ENCODE measurements at places on chromosomes 13 and 19. TPM values are rescaled to one million over a fixed set of nuclear protein-coding genes. Genes with fewer than 3 reads are reported as not detected.

Gene IL11
- total RNA-seq = 0.47 TPM

Gene SMAD9
- 13.1 TPM for total RNA-seq

- DNase-seq = no peak
- no peak overlapping the region for H3K27ac ChIP-seq
Observed at GRCh38 chr13:51052581-51052980, 58.5 kb downstream of the C13orf42 start.

GRCh38 chr13:67161176-67161575 lies 69.0 kb downstream of the PCDH9 start:
- no peak overlapping the region for H3K4me3 ChIP-seq
- H3K36me3 ChIP-seq = no peaks in the 10 kb centered on the region
- H3K27ac ChIP-seq = no peak overlapping the region
- no peaks in the 10 kb centered on the region for H3K4me1 ChIP-seq
- H3K27me3 ChIP-seq = no peaks in the 10 kb centered on the region

GRCh38 chr13:38686577-38687245 lies at the start of gene FREM2:
Gene FREM2, plus strand, starts transcription at chr13:38687077. Its CDS starts 268 bp downstream, at chr13:38687345.
- H3K4me1 ChIP-seq = peaks cover 4% of the 10 kb centered on the region
- no peaks in the 10 kb centered on the region for H3K27me3 ChIP-seq
- no peaks in the 10 kb centered on the region for H3K36me3 ChIP-seq

- peak overlapping the region; percentile 43 for H3K4me3 ChIP-seq
- H3K27me3 ChIP-seq = peaks cover 3% of the 10 kb centered on the region
- no peak overlapping the region for H3K27ac ChIP-seq
- no peaks in the 10 kb centered on the region for H3K4me1 ChIP-seq
- H3K36me3 ChIP-seq = no peaks in the 10 kb centered on the region
- DNase-seq = no peak
Observed at GRCh38 chr19:6500837-6501739, 1.0 kb downstream of the TUBB4A start.

- no peaks in the 10 kb centered on the region for H3K4me1 ChIP-seq
- no peaks in the 10 kb centered on the region for H3K36me3 ChIP-seq
- H3K4me3 ChIP-seq = no peak overlapping the region
- no peak overlapping the region for H3K27ac ChIP-seq
Observed at GRCh38 chr13:80022146-80022545, 318.8 kb downstream of the SPRY2 start.

DNA sequence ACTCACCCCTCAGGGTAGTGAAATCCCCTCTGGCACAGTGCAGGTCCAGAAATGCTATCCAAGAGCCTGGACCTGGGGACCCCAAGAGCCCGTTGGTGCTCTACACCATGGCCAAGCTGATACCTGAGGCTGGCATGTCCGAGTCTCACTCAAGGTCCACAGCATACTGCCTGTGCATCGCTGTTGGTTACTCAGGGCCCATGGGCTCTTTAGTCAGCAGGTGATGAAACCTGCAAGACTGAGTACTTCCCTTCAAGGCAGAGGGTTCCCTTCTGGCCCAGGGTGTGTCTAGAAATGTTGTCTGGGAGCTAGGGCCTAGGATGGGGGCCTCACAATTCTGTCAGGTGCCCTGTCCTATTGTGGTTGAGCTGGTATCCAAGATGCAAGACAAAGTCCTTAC lies 19.6 kb upstream of the KBTBD7 start:
- no peaks in the 10 kb centered on the region for H3K27me3 ChIP-seq
- H3K4me3 ChIP-seq = no peak overlapping the region
- no peaks in the 10 kb centered on the region for H3K36me3 ChIP-seq
- H3K4me1 ChIP-seq = no peaks in the 10 kb centered on the region

DNA sequence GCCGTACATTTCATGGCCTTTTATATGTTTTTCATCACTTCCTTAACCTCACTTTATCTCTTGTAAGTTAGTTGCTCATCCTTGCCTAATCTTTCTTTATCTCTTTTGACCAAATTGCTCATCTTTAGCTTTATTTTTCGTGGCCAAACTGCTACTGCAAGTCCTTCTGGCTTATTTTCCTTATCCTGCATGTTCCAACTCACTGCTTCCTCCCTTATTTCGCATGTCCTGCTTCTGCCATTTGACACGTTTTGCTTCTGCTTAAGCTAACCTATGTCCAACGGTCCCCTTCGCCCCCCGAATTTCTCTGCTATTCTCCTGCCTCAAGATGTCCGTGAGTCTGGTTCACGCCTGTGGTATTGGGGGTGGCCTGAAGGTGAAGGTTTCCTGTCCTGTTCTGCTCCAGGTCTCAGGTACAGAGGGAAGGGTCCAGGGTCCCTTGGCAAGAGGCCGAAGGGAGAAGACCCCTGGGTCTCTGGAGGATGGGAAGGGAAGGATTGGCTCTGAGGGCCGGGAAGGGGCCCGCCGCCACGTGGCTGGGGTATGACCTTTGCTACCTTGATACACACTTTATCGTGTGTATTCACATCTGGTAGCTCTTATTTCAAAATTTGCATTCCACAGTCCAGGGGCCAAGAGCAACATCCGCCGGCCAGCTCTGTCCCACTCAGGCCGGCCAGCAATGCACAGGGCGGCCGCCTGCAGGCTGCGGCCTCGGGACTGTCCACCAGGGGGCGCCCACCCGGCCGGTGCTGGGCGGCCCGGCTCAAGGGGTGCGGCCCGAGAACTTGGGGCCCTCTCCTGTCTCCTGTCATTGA lies 2.9 kb upstream of the C19orf85 start:
- DNase-seq = peak; percentile 59
- H3K4me3 ChIP-seq = no peak overlapping the region
- no peaks in the 10 kb centered on the region for H3K27me3 ChIP-seq
- no peaks in the 10 kb centered on the region for H3K36me3 ChIP-seq
- H3K27ac ChIP-seq = no peak overlapping the region

DNA sequence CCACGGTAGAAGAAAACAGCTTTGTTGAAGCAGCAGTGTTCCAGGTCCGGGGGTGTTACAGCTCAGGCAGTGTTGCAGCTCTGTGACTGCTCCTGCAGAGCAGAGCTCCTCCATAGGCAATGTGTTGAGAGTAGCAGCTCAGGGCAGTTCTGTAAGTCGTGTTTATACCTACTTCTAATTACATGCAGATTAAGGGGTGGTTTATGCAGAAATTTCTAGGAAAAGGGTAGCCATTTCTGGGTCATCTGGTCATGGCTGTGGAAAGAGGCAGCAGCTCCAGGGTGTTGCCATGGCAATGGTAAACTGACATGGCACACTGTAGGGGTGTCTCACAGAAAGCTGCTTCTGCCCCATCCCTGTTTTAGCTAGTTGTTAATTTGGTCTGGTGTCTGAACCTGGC lies 316.4 kb downstream of the GPC5 start:
- no peak for DNase-seq
- no peaks in the 10 kb centered on the region for H3K27me3 ChIP-seq
- no peaks in the 10 kb centered on the region for H3K36me3 ChIP-seq
- no peak overlapping the region for H3K27ac ChIP-seq
- no peak overlapping the region for H3K4me3 ChIP-seq
- H3K4me1 ChIP-seq = no peaks in the 10 kb centered on the region

- no peaks in the 10 kb centered on the region for H3K4me1 ChIP-seq
- H3K27ac ChIP-seq = no peak overlapping the region
- no peaks in the 10 kb centered on the region for H3K27me3 ChIP-seq
- no peak for DNase-seq
Observed at GRCh38 chr19:19230999-19231398, 19.2 kb downstream of the NCAN start.

Measured in kidney (tissue), 22 donors.